ENCODE measurements at places on chromosomes 12 and 14. TPM values are rescaled to one million over a fixed set of nuclear protein-coding genes. Genes with fewer than 3 reads are reported as not detected.

Gene MYG1
- 58.1 TPM for total RNA-seq

Gene PHLDA1
- total RNA-seq = 269 TPM

Gene EML5
- total RNA-seq = 0.44 TPM

Gene TOMM20L
- total RNA-seq = not detected

Gene NKX2-1
- not detected for total RNA-seq

Gene TSPAN19
- total RNA-seq = under 0.01 TPM

Gene TAS2R50
- 6.8 TPM for total RNA-seq

Gene KCNMB4
- 0.44 TPM for total RNA-seq

Gene KLRK1
- 0.29 TPM for total RNA-seq

Gene MFAP5
- total RNA-seq = 14.9 TPM

Gene PARP11
- total RNA-seq = 6.3 TPM

Gene MDM2
- total RNA-seq = 137 TPM

Gene NPFF
- not detected for total RNA-seq

Gene OXA1L
- total RNA-seq = 75.6 TPM

Gene BHLHE41
- total RNA-seq = 3.1 TPM

Gene SDR9C7
- 0.15 TPM for total RNA-seq

Gene RIN3
- 8.8 TPM for total RNA-seq

Gene TPPP2
- total RNA-seq = not detected

Gene TMTC1
- total RNA-seq = 44.1 TPM

Gene PLA2G1B
- total RNA-seq = not detected

Gene DHH
- under 0.01 TPM for total RNA-seq

Gene PRB2
- total RNA-seq = not detected

Gene ENDOU
- total RNA-seq = 0.29 TPM

Gene IFNG
- not detected for total RNA-seq

Gene AKAP3
- 2.6 TPM for total RNA-seq

Gene CD163L1
- total RNA-seq = not detected

Gene GPRC5A
- 3.1 TPM for total RNA-seq

Gene RFLNA
- total RNA-seq = not detected

Gene CLEC9A
- total RNA-seq = not detected

Gene GALNT6
- 191 TPM for total RNA-seq

Gene PAPLN
- total RNA-seq = 12.2 TPM

Gene CLEC7A
- not detected for total RNA-seq

Gene TPH2
- not detected for total RNA-seq

Gene NELL2
- not detected for total RNA-seq

Gene CLEC14A
- total RNA-seq = 15.9 TPM

Gene CCDC196
- total RNA-seq = not detected

Gene KRT2
- not detected for total RNA-seq
